ENCODE measurements at places on chromosomes 2 and 18. TPM values are rescaled to one million over a fixed set of nuclear protein-coding genes. Genes with fewer than 3 reads are reported as not detected.

- no peak overlapping the region for H3K4me3 ChIP-seq
- H3K4me1 ChIP-seq, result peaks cover 30% of the 10 kb centered on the region
- no peak overlapping the region for H3K27ac ChIP-seq
- peaks cover 17% of the 10 kb centered on the region for H3K27me3 ChIP-seq
- H3K36me3 ChIP-seq, result no peaks in the 10 kb centered on the region
- DNase-seq, result no peak
Measured at GRCh38 chr2:148582679-148583511, 61.7 kb upstream of the EPC2 start.

DNA sequence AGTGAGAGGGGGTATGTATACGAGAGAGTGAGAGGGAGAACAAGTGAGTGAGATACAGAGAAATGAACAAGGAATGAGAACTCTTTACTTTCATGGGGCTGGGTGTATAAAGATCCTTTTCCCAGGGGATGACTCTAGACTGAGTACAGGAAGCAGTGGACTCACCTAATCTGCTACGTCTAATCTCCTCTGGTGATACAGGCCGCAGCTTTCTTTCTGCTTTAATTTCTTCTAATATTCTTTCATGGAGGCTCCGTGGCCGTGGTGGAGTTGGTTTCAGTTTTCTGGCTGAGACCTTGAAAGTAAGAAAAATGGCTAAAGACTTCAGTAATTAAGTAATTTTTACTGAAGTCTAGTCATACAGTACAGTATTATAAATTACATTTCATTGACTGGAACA, 85.2 kb downstream of the PRELID3A start:
- no peak for DNase-seq
- no peak overlapping the region for H3K27ac ChIP-seq
- no peaks in the 10 kb centered on the region for H3K4me1 ChIP-seq

DNA sequence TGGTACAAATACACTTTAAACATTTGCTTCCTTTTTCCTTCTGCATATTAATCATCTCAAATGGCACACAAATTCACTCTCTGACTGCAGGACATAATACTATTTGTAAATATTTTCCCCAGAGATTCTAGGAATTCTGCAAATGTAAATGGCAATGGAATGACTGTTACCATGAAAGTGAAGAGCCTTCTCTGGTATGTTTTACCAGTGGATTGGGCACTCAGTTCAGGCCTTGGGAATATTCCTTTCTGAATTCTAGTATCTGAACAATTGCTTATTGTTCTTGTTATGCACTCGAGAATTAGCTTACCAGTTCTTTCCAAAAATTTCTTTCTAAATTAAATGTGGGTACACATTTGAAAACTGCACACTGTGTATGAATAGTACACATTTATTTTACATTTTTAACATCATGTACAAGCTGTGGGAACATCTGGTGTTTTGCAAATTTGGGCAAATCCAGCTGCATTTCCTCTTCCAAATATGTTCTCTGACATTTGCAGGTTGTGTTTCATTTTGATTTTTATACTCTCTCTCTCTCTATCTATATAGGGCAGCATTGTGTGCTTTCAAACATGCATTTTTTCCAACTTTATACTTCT, 289.1 kb downstream of the NBAS start:
- H3K4me3 ChIP-seq, result no peak overlapping the region
- H3K27ac ChIP-seq, result no peak overlapping the region
- H3K27me3 ChIP-seq, result no peaks in the 10 kb centered on the region
- H3K4me1 ChIP-seq, result peaks cover 21% of the 10 kb centered on the region
- no peak for DNase-seq
- peaks cover 4% of the 10 kb centered on the region for H3K36me3 ChIP-seq

- H3K4me1 ChIP-seq, result 0 out of 2 replicates have a peak, but pooled peaks cover 2% of the 10 kb centered on the region
- no peak overlapping the region for H3K4me3 ChIP-seq
- no peaks in the 10 kb centered on the region for H3K36me3 ChIP-seq
- H3K27me3 ChIP-seq, result no peaks in the 10 kb centered on the region
- H3K27ac ChIP-seq, result no peak overlapping the region
Measured at GRCh38 chr2:45182667-45183295, 173.5 kb upstream of the SIX2 start.

The PEX13 gene
- total RNA-seq, result 20.3 TPM

The MREG gene
- total RNA-seq, result 23.0 TPM

GRCh38 chr2:237193436-237193835, 107.7 kb downstream of the COPS8 start:
- no peak overlapping the region for H3K4me3 ChIP-seq
- H3K4me1 ChIP-seq, result peaks cover 32% of the 10 kb centered on the region
- no peak for DNase-seq
- H3K36me3 ChIP-seq, result peaks cover 11% of the 10 kb centered on the region

The CRYGD gene
- total RNA-seq, result 6.3 TPM

- H3K4me1 ChIP-seq, result peaks cover 70% of the 10 kb centered on the region
- DNase-seq, result no peak
- H3K27ac ChIP-seq, result peak overlapping the region; percentile 85
- H3K36me3 ChIP-seq, result peaks cover 56% of the 10 kb centered on the region
Measured at GRCh38 chr2:150476286-150476685, 11.2 kb downstream of the RND3 start.

Measured in WTC11 (cell line).